ENCODE measurements at places on chromosomes 3 and 15.

DNA sequence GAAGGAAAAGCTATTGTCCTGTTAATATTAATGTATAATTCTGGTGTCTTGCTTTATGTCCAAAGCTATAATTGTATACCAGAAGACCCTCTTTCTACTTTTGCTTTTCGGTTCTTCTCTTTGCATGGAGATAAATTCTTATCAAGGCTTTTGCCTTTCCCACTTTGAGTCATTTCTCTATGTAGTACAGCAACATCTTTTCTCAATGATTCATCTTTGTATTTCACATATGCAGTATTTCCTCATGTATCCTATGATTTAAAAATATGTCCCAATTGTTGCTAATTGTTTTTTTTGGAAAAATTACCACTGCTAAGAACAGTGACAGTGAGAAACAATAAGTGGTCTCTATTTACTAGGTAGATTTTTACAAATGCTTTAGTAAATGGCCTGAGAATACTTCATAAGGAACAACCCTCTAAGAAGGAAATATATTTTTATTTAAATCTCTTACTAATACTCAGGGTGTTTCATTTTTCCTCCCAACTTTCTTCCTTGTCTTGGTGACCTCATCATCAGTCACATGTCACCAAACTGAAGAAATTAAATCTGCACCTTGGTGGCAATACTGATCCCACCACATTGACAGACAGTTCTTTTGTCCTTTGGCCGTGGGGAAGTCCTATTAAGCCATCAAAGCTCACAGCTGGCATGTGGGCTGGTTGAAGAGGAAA is 290.6 kb downstream of the SATB1 start:
- peak; percentile 9 for DNase-seq

DNA sequence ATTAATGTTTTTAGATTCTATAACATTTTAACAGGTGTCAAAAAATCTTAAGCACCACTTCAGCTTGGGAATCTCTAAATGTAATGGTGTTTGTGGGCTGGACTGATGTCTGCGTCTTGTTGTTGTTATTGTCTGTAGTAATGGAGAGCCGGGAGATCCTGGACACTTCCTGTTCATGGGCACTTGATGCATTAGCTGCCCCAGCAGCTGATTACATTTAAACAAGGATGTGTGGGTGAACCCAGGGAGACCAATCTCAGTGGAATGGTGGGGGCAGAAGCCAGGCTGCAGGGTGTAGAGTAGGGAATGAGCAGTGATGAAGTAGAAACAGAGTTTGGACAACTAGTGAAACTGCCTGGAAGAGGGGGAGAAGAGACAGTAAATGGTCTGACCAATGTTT is 7.8 kb downstream of the CCR5AS start:
- DNase-seq = no peak

DNA sequence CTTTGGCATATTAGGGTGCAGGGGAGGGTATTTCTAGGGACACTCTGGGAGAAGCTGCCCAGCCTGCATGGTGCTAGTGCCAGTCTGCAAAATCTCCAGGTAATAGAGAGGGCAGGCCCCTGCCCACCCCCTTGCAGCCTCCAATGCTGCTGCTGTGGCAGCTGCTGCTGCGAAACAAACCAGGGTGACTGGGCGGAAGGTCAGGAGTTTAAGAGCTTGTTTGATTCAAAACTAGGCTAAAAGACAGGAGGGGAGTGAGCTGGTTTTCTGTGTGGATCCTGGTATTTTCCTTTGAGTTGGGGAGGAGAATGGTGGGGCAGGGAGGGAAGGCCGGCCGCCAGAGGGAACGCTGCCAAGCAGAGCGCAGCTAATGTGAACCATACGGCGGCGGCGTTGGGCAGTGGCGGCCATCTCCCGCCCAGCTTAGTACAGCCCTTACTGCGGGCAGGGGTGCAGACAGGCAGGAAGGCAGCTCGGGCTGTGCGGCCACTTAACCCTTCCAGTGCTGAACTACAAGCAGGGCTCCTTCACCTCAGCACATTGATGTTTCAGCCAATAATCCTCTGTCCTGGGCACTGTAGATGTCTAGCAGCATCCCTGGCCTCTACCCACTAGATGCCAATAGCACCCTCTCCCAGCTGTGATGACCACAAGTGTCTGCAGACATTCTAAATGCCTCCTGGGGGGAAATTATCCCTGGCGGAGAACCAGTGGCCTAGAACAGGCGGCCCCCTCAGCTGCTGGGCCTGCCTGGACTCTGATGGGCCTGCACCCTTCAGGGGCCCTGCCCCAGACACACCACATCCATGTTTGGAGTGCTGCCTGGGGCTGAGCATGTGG is 125.7 kb downstream of the EEFSEC start:
- DNase-seq = peak; percentile 26

GRCh38 chr15:68057758-68058157 is 3.6 kb downstream of the PIAS1 start:
- no peak for DNase-seq

DNA sequence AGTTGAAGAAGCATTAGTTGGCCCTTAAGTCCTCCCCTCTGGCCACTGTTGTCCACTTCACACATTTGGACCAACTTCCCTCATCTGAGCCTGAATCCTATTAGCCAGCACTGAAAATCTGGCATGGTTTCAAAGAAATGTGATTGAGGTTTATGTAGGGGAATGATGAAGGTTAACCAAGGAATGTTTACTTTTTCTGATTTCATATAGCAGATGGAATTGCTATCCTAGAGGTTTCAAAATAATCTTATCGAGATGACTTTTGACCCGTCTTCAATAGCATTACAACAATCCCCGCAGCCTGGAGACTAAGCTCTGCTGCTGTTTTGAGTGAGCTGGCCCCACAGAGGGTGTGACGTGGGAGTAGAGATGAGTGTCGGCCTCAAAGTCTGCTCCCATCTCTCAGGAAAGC is 200.8 kb upstream of the IL12A start:
- no peak for DNase-seq

DNA sequence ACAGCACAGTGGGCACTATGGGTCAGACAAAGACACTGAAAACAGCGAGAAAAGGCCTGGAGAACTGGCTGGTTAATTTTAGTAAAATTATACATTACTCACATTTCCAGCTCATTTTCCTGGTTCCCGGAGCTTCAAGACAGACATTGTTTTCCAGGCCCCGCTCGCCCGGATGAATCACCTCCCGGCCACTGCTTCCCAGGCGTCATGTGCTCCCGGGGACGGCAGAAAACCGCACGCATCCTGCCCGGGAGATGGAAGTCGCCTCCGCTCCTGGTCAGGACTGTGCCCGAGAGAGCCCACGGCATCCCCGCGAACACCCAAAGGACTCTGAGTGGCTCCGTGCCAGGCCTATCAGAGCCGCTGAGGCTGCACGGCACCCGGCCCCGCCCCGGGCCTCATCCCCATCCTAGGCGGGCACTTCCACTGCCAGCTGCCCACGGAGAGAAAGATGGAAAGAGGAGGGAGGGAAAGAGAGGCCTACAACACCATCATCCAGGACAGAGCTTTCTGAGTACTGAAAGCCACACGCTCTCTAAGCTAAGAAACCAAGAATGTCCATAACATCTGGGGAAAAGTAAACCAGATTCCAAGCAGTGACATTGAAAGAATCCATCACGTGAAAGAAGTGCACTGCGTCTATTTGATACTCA is 75.1 kb downstream of the VGLL4 start:
- no peak for DNase-seq

GRCh38 chr3:72152551-72153476 is 367.9 kb upstream of the PROK2 start:
- no peak for DNase-seq

DNA sequence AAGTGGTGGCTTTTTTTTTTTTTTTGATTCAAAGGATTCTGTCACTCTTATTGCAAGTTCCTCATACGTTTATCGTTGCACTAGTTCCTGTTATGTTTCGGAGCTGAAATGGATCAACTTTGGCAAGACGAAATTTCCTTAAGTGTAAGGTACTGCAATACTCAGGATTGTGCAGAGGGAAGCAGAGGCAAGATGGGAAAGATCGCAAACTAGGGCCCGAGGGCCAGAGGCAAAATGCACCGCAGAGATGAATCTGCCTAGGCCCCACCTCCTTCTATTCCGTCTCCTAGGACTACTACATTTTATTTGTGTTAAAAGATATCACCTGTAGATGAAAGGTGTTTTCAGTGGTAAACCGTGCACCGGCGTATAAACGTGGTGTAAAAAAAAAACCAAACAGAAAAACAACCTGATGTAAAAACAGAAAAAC is 331 bp downstream of the RNU6-1 start:
- no peak for DNase-seq

- no peak for DNase-seq
These were observed 311.9 kb downstream of the SHQ1 start for GRCh38 chr3:72536206-72536877.

- DNase-seq = no peak
These were observed 5.5 kb upstream of the LEKR1 start for GRCh38 chr3:156820692-156821080.

- no peak for DNase-seq
These were observed 31.2 kb downstream of the SLC25A36 start for GRCh38 chr3:140972833-140973232.

- DNase-seq = no peak
These were observed 18.1 kb upstream of the VGLL4 start for GRCh38 chr3:11661827-11662226.

- DNase-seq = no peak
These were observed 340.7 kb upstream of the C2CD4B start for GRCh38 chr15:62505762-62506161.

DNA sequence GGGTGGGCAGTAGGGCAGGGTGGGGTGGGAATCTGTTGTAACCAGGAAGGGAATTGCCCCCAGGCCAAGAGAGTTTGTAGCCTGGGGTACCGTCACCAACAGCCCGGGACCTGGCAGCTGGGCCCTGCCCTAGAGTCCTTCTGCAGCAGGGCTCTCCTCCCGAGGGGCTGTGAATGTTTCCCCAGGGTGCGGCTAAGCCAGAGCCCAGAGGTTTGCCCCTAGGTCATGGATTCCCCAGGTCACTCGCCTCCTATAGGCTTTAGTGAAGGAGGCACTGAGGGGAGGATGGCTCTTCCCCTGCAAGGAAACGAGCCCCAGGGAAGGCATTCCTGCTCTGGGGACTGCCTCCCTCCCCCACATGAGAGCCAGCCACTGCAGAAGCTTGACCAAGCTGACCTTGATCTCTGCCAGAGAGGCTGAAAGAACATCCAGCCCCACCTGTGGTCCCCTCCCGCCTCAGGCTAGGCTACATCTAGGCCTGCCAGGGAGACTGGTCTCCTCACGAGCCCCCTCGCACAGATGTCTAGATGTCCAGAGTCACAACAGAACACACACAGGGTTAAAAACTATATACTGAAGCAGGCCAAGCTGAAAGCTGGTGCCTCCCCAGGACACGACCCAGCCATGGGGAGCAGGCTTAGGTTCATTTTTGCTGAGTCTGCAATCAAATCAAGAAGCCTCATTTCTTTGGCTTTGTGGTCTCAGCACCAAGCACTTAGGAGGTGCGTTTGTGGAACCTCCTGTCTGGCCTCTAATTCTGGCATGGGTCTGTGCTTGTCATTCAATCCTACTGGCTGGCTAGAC is 69.1 kb upstream of the TAMM41 start:
- no peak for DNase-seq
